ENCODE measurements at places on chromosomes 12 and 14. TPM values are rescaled to one million over a fixed set of nuclear protein-coding genes. Genes with fewer than 3 reads are reported as not detected.

Gene PDE3A
- total RNA-seq = 0.97 TPM

DNA sequence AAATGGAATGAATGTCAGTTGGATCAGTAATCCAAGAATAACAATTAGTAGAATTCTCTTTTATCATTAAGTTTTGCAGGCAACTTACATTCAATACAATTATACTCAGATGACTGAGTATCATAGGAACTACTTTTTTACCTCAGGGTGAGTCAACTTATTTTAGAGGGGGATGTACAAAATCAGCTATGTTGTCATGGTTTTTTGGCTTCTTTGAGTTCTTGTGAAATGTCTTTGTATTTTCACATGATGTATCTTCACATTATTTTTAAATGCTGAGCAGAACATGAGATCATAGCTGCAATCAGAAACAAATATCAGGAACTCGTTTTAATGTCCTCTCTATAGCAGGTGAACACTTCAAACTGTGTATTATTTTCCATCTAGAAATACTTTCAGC, 65.3 kb upstream of the PTPRR start:
- H3K4me1 ChIP-seq = peaks cover 3% of the 10 kb centered on the region
- DNase-seq = no peak
- H3K36me3 ChIP-seq = no peaks in the 10 kb centered on the region
- H3K4me3 ChIP-seq = no peak overlapping the region
- H3K27ac ChIP-seq = no peak overlapping the region

DNA sequence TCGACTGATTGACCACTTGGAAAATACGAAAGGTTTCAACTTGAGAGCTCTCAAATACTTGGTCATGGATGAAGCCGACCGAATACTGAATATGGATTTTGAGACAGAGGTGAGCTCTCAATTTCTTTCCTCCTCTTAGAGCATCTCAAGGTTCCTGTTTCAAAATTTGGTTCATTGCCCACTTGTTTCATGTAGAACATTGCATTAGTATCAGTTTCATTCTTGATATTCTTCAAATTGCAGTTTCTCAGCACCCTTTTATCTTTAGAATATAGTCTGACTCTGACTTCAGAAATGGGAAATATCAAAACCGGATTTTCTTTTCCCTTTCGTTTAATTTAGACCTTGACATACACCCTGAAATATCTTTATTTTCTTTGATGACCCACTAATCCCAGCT, 8.8 kb downstream of the DDX47 start:
- no peak overlapping the region for H3K4me3 ChIP-seq
- no peak for DNase-seq
- H3K27ac ChIP-seq = no peak overlapping the region
- H3K27me3 ChIP-seq = no peaks in the 10 kb centered on the region
- H3K36me3 ChIP-seq = peaks cover 28% of the 10 kb centered on the region
- no peaks in the 10 kb centered on the region for H3K4me1 ChIP-seq

DNA sequence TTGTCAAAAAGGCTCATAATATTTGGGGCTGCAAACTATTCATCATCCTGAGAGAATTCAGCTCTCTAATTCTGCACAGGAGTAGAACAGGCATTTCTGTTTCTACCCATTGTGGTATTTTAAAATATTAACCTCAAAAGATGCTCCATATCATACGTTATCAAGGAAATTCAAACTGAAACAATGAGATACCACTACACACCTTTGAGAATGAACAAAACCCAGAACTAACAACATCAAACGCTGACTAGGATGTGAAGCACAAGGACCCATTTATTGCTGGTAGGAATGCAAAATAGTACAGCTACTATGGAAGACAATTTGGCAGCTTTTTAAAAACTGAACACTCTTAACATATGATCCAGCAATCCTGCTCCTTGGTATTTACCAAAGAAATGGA, 171.8 kb downstream of the DUSP6 start:
- H3K4me1 ChIP-seq = peaks cover 19% of the 10 kb centered on the region
- H3K27ac ChIP-seq = no peak overlapping the region
- no peaks in the 10 kb centered on the region for H3K36me3 ChIP-seq
- H3K27me3 ChIP-seq = no peaks in the 10 kb centered on the region

- H3K4me3 ChIP-seq = peak overlapping the region; percentile 26
- peak overlapping the region; percentile 28 for H3K27ac ChIP-seq
- peaks cover 12% of the 10 kb centered on the region for H3K27me3 ChIP-seq
Measured at GRCh38 chr12:6461401-6462233, 8.9 kb downstream of the VAMP1 start.

DNA sequence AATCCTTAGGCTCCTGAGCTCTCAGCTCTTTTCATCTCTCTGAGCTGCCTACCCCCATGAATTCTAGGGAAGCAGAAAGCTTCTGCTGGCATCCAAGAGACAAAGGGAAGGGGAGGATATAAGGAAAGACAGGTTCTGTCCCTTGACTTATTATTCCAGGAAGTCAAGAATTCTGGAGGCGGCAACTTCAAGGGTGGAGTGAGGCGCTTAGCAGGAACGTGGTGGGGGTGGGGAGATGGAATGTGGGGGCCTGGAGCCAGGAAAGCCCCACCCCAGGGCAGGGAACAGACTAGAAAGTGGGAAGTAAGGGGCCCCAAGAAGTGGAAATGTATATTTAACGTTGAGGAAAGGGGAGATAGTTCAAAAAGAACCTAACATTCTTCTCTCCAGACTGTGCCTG, 1.4 kb downstream of the CALCOCO1 start:
- H3K4me3 ChIP-seq = peak overlapping the region; percentile 99
- H3K27ac ChIP-seq = peak overlapping the region; percentile 90
- no peak for DNase-seq
- H3K27me3 ChIP-seq = peaks cover 5% of the 10 kb centered on the region
- H3K36me3 ChIP-seq = peaks cover 39% of the 10 kb centered on the region

Gene TMEM63C
- 6.6 TPM for total RNA-seq

GRCh38 chr14:56487761-56488160, 91.8 kb upstream of the TMEM260 start:
- no peak overlapping the region for H3K27ac ChIP-seq
- H3K36me3 ChIP-seq = no peaks in the 10 kb centered on the region
- DNase-seq = no peak
- no peaks in the 10 kb centered on the region for H3K27me3 ChIP-seq
- H3K4me3 ChIP-seq = no peak overlapping the region

DNA sequence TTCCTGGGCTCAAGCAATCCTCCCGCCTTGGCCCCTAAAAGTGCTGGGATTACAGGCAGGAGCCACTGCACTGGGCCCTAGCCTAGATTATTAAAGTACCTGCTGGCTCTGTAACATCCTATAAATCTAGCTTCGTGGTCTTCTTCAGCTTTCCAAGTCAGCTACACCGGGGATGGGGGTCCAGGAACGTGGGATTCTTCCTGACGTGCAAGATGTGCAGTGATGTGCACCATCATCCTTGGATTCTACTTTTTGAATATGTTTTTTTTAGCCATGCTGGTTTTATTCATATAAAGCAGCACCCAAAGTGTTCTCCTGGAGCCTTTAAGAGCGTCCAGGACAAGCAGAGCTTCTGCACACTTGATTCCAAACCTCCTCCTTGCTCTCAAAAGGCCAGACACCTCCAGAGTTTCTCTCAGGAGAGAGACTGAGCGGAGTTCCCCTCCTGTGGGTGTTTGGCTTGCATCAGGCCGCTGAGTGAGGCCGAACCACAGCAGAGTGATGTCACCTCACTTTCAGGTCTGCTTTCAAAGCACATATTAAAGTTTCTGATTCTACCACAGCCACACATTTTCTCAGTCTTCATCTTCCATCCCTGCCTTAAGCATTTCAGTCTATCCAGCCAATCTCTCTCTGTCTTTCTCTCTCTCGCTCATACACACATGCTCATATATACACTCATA, 33.4 kb downstream of the VCPKMT start:
- peak overlapping the region; percentile 9 for H3K27ac ChIP-seq
- H3K4me3 ChIP-seq = peak overlapping the region; percentile 33
- peaks cover 2% of the 10 kb centered on the region for H3K27me3 ChIP-seq
- DNase-seq = no peak

GRCh38 chr14:88251650-88252049, 71.4 kb downstream of the KCNK10 start:
- H3K27me3 ChIP-seq = no peaks in the 10 kb centered on the region
- no peak overlapping the region for H3K27ac ChIP-seq
- peaks cover 6% of the 10 kb centered on the region for H3K4me1 ChIP-seq
- no peaks in the 10 kb centered on the region for H3K36me3 ChIP-seq
- H3K4me3 ChIP-seq = no peak overlapping the region

DNA sequence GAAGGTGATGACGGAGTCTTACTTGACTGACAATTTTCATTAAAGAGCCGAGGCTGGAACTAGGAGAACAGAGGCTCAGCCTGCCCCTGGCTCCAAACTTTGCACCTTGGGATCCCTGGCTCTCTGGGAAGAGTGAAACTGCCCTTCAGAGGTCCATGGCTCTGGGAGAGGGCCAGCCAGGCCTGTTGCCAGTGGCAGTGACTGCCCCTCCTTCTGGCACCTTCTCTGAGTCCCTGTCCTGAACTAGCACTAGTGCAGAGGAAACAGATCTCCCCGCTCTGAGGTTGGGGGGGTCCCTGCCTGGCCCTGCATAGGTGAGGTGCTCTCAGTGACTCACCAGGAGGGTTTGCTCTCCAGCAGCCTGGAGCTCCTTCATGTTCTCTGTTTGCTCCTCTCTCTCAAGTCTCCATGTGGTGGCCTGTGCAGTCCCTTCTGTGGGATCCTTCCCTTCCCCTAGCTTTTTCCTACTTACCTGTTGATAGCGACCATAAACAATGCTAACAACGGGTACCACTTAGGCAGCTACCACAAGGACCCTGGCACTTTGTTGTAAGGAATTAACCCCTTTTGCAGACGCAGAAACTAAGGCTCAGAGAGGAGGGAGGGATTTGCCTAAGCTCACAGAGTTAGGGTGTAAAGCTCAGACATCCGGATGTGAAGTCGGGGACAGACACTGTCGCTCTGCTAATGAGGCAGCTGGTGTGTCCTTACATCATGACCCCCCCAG, 22.4 kb downstream of the FAM222A start:
- peak overlapping the region; percentile 59 for H3K4me3 ChIP-seq
- H3K4me1 ChIP-seq = peaks cover 81% of the 10 kb centered on the region
- H3K27ac ChIP-seq = peak overlapping the region; percentile 94
- no peak for DNase-seq
- peaks cover 9% of the 10 kb centered on the region for H3K36me3 ChIP-seq
- H3K27me3 ChIP-seq = peaks cover 18% of the 10 kb centered on the region

DNA sequence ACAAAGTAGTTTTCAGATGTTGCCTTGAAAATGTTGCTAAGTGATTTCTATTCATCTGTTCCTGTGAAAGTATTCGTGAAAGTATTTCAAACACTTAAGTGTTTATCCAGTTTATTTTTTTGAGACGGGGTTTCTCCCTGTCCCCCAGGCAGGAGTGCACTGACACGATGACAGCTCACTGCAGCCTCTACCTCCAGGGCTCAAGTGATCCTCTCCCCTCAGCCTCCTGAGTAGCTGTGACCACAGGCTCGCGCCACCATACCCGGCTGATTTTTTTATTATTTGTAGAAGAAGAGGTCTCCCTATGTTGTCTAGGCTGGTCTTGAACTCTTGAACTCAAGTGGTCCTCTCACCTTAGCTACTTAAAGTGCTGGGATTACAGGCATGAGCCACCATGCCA, 1.7 kb downstream of the ZDHHC17 start:
- peaks cover 11% of the 10 kb centered on the region for H3K27me3 ChIP-seq
- H3K4me3 ChIP-seq = peak overlapping the region; percentile 49
- DNase-seq = no peak
- no peaks in the 10 kb centered on the region for H3K36me3 ChIP-seq

- H3K4me3 ChIP-seq = no peak overlapping the region
- no peaks in the 10 kb centered on the region for H3K27me3 ChIP-seq
- DNase-seq = no peak
- H3K4me1 ChIP-seq = no peaks in the 10 kb centered on the region
Measured at GRCh38 chr14:88346048-88346639, 23.1 kb upstream of the KCNK10 start.

Gene ABCC9
- 1.2 TPM for total RNA-seq

GRCh38 chr12:26044007-26044394, 80.8 kb downstream of the BHLHE41 start:
- H3K36me3 ChIP-seq = no peaks in the 10 kb centered on the region
- H3K27me3 ChIP-seq = peaks cover 3% of the 10 kb centered on the region
- no peak for DNase-seq
- H3K4me3 ChIP-seq = no peak overlapping the region
- H3K27ac ChIP-seq = no peak overlapping the region
- H3K4me1 ChIP-seq = peaks cover 24% of the 10 kb centered on the region

DNA sequence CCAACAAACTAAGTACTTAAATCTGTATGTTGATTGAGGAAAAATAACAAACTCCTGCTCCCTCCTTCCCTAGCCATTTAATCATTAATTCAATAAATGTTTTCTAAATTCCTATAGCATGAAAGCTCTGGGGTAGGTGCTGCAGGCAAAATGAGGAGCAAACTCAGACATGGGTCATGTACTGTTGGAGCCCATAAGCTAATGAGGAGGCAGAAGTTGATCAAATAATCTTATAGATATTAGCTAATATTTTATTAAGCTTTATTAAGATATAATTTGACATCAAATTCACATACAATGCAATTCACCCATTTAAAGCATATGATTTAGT, 70.6 kb downstream of the SYNE2 start:
- H3K4me3 ChIP-seq = no peak overlapping the region
- H3K27ac ChIP-seq = no peak overlapping the region
- peaks cover 8% of the 10 kb centered on the region for H3K36me3 ChIP-seq

GRCh38 chr14:69708586-69709560, 58.1 kb upstream of the SRSF5 start:
- H3K36me3 ChIP-seq = peaks cover 59% of the 10 kb centered on the region
- peaks cover 72% of the 10 kb centered on the region for H3K4me1 ChIP-seq
- H3K4me3 ChIP-seq = no peak overlapping the region
- DNase-seq = no peak

DNA sequence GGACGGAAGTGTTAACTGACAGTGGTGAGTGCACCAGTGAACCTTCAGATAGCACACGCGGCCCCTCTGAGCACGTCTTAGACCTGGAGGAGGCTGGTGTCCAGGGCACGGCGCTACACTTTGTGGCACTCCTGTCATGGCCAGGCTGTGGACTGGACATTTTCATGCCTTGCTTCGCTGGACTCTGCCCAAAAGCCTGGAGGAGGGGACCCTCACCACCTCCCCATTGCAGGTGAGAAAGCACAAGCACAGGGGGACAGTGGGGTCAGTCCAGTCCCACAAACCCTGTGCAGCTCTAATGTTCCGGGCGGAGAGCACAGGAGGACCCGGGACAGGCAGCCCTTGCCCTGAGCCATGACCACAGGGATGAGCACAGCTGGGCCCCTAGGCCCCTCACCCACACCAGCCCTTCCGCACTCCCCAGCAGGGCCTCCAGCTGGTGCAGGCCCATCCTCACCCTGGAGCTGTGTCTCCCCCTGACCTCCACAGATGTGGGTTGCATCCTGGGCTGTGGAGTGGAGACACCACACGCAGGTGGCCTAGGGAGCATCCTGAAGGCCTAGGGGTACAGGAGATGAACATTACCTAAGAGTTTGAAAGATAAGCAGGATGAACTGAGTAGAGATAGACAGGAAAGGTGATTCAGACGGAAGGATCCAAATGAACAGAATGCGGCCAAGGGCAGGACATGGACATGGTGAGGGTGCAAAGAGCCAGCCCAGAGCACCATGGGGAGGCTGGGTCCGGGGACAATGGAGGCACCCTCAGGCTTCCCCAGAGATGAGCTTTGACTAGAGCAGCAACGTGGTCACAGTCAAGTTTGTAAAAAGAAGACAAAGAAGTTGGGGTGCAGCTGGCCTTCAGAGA, 132.8 kb downstream of the BCL11B start:
- peaks cover 14% of the 10 kb centered on the region for H3K27me3 ChIP-seq
- no peak overlapping the region for H3K27ac ChIP-seq
- DNase-seq = no peak
- H3K4me1 ChIP-seq = peaks cover 12% of the 10 kb centered on the region
- H3K36me3 ChIP-seq = no peaks in the 10 kb centered on the region

Gene BICDL1
- total RNA-seq = 2.8 TPM

Gene NEMP1
- total RNA-seq = 17.6 TPM

GRCh38 chr12:90682398-90682797, 272.6 kb downstream of the CCER1 start:
- H3K27me3 ChIP-seq = no peaks in the 10 kb centered on the region
- no peak overlapping the region for H3K27ac ChIP-seq
- no peak overlapping the region for H3K4me3 ChIP-seq
- DNase-seq = no peak
- no peaks in the 10 kb centered on the region for H3K36me3 ChIP-seq

Measured in endothelial cell (in vitro differentiated cells).